CD4-positive, alpha-beta T cell treated with Interferon alpha-2 for 1 hour (primary cell): ENCODE measurements at places on chromosomes 3 and 15.

GRCh38 chr15:29612096-29612495 is 210.2 kb downstream of the TJP1 start:
- no peak for DNase-seq

DNA sequence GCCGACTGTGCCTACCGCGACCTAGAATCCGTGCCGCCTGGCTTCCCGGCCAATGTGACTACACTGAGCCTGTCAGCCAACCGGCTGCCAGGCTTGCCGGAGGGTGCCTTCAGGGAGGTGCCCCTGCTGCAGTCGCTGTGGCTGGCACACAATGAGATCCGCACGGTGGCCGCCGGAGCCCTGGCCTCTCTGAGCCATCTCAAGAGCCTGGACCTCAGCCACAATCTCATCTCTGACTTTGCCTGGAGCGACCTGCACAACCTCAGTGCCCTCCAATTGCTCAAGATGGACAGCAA is 1.4 kb downstream of the ISLR start:
- no peak for DNase-seq

GRCh38 chr15:33716025-33716424 is 252.3 kb upstream of the CHRM5 start:
- DNase-seq, result no peak

DNA sequence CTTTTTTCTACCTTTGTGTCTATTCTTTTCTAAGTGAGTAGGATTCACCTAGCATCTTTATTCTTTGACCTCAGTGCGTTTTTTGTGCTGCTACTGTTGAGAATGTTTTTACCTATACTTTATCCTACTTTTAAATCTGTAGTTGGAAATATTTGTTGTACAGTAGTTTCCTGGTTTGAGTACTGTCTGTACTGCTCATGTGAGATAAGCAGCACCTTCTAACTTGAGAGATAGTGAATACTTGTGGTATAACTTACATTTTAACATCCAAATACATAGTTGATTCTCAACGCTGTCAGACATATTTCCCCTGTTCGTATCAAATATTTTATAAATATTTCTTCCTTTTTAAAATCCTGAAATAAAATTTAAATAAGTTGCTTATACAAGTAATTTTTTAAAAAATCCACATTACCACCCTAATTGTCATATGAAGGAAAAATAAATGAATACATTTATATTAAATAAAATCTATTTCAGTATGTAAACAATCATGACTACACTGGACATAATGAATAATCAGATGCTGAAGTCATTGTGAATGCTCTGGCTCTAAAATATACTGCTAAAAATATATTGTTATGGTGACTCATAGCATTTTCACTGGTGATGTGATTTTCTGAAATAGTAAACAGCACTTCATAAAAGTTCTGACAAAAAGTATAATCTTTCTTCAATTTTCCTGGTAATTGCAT is 17.4 kb downstream of the ATP11B start:
- DNase-seq, result no peak

DNA sequence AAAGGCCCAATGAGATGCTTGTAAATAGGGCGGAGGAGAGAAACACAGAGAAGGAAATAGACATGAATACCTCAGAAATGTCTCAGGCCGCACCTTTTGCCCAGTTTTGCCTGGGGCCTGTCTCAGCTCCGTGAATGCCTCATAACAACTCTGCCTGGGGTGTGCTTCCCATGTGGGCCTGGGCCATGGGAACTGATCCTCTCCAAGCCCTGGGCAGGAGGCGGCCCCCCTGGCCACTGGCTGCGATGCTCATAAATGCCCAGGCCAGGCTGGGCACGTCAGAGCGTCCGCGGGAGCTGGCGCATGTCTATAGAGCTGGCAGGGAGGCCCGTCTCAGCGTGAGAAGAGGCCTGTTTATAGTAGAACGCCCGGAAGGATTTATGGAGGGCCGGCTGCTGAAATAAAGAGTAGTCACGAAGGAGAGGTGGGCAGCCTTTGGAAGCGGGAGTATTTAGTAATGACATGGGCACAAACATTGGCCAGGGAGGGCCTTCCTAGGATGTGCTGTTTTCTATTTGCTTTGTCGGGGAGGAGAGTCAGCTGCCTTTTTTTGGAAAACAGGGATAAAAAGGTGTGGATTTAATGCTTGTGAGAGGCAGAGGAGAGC is 85.9 kb upstream of the IGF1R start:
- no peak for DNase-seq

- peak; percentile 30 for DNase-seq
These were observed 103.7 kb downstream of the FRMD4B start for GRCh38 chr3:69282181-69282580.

- DNase-seq, result no peak
These were observed 156.6 kb downstream of the PLD1 start for GRCh38 chr3:171653701-171654100.

GRCh38 chr3:30006111-30006510 is 600.3 kb upstream of the TGFBR2 start:
- no peak for DNase-seq

DNA sequence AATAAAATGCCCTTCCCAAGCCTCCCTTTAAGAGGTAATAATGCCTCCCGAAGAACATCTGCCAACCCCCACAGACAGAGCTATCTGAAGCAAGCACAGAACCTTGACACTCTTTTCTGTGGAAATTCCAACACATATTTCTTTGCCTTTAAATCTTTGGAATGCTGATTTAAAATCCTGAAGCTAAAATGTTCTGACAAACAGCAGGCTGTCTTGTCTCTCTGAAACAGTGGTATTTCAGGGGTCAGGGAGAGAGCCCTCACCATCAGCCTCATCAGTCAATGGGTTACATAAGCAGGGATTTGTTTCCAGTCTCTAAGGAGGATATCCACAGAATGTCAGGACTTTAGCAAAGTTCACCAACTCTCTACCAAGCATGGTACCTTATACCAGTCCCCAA is 27.8 kb upstream of the ARHGEF3 start:
- no peak for DNase-seq

- no peak for DNase-seq
These were observed 130.6 kb downstream of the NSMCE3 start for GRCh38 chr15:29139072-29139471.

- DNase-seq, result no peak
These were observed 85.0 kb upstream of the P3H2 start for GRCh38 chr3:190205739-190206138.

GRCh38 chr3:105719791-105720190 is 149.0 kb downstream of the CBLB start:
- no peak for DNase-seq

DNA sequence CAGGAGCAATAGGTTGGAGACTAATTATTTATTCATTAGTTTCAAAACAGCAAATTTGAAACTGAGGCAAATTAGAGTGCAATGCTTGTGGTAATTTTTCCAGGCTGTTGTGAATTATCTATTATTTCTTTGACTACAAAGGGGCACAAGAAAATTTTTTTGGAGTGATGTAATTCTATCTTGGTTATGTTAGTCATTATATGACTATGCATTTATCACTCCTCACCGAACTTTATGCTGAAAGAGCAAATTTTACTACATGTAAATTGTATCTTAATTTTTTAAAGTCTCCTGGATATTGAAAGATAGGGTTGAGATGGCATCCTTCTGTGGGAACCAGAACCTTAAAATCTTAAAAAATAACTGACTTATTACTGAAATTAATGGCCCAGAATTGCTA is 320.0 kb upstream of the ROBO1 start:
- no peak for DNase-seq

DNA sequence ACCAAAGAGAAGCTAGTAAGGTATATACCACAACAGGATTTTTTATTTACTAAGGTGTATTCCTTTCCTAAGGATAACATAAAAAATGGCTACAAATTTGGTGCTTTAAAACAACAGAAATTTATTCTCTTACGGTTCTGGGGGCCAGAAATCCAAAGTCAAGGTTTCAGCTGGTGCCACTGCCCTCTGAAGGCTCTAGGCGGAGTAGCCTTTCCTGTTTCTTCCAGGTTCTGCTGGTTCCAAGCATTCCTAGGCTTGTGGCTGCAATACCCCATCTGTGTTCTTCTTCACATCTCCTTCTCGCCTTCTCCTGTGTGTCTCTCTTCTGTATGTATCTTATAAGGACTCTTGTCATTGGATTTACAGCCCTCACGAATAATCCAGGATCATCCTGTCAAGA is 549.9 kb downstream of the GRM7 start:
- no peak for DNase-seq

DNA sequence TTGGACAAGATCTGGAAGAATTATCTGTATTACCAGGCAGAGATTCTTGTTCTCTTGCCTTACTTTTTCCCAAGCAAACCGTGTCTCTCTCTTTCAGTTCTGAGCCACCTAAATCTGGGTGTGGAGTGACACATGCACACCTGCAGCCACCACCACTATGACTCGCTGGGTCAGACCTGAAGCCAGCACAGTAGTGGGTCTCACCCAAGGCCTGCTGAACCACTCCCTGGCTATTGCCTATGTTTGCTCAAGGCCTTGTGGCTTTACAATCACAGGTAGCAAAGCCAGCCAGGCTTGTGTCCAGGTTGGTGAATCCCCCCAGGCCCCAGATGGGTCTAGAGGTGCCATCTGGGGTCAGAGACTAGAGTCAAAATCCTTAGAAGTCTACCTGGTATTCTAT is 28.7 kb upstream of the COPB2 start:
- DNase-seq, result no peak

DNA sequence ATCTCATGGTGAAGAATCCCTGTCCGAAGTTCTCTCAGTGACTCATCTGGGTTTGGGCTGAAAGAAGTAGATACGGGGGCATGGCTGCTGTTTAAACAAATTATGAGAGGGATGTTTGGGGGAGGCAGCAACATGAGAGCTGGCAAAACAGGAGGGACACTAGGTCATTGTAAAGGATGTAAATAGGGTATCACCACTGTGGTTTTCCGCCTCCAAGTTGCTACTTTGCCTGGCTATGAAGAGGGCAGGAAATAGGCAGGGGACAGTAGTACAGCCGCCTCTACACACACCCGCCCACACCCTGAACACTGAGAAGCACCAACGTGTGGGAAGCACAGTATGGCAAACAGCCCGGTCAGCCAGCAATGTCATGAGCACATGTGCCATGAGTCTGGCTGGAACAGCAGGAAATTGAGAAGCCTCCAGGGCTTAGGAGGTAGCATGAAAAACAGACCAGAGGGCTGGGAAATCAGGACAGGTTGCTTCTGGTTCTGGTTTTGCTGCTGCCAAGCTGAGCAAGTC is 17.1 kb downstream of the HEXA start:
- DNase-seq, result peak; percentile 12

- no peak for DNase-seq
These were observed 65.8 kb downstream of the B3GNT5 start for GRCh38 chr3:183318877-183319276.

DNA sequence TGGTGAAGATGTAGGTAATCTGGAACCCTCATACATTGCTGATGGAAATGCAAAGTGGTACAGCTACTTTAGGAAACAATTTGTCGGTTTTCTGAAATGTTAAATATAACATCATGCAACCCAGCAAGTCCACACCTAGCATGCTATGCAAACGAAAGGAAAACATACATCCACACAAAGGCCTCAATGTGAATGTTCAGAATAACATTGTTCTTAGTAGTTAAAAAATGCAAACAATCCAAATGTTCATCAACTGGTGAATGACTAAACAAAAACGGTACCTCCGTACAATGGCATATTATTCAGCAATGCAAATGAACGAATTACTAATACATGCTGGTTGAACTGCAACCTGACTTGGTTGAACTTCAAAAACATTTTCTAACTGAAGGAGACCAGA is 423.3 kb upstream of the THRB start:
- no peak for DNase-seq

- DNase-seq, result no peak
These were observed 199.8 kb downstream of the STT3B start for GRCh38 chr3:31732548-31732947.

DNA sequence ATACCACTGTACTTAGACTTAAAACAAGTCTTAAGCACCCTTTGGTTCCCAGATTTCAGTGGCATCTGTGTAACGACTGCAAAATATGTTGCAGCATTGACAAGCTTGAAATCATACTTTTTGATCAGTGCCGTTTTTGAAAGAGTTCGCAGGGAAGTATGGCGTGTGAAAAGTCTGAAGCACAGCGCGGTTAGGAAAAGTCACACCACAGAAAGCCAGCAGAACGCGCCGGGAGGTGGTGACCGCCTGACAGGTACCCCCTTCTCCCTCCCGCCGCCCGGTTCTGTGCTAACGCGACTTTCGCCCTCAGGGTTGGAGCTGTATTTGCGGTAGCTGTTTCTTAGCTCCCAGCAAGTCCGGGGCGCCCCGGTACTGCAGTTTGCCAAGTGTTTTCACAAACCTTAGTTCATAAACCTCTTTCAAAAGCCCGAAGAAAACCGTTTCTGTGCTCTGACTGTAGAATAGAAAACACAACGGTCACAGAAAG is 481 bp upstream of the CRYBG3 start:
- peak; percentile 22 for DNase-seq

DNA sequence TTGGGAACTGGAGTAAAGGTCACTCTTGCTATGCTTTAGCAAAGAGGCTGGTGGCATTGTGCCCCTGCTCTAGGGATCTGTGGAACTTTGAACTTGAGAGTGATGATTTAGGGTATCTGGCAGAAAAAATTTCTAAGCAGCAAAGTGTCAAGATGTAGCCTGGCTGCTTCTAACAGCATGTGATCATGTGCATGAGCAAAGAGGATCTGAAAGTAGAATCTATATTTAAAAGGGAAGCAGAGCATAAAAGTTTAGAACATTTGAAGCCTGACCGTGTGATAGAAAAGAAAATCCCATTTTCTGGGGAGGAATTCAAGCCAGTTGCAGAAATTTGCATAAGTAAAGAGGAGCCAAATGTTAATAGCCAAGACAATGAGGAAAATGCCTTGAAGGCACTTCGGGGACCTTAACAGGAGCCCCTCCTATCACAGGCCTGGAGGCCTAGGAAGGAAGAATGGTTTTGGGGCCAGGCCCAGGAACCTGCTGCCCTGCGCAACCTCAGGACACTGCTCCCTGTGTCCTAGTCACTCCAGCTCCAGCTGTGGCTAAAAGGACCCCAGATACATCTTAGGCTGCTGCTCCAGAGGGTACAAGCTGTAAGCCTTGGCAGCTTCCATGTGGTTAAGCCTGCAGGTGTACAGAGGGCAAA is 212.2 kb upstream of the LINGO1 start:
- no peak for DNase-seq

- no peak for DNase-seq
These were observed 10.5 kb downstream of the ABI3BP start for GRCh38 chr3:100982710-100983109.
